ENCODE measurements at places on chromosomes 3 and 15.

DNA sequence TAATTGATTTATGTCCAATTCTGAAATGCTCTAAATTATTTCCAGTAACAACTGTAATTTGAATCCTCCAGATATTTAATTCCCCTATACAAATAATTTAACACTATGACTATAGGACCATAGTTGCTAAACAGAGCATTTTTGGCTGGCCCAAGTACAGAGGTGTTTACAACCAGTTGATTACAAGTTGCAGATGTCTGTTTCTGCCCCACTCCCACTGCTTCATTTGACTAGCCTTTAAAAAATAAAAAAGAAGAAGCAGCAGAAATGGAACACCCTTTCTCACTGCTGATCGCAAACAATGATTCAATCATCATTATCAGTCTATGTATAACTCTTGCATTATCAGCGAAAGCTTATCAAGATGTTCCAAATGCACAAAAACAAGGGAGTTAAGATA, 54.6 kb downstream of the SENP7 start:
- no peak for DNase-seq

DNA sequence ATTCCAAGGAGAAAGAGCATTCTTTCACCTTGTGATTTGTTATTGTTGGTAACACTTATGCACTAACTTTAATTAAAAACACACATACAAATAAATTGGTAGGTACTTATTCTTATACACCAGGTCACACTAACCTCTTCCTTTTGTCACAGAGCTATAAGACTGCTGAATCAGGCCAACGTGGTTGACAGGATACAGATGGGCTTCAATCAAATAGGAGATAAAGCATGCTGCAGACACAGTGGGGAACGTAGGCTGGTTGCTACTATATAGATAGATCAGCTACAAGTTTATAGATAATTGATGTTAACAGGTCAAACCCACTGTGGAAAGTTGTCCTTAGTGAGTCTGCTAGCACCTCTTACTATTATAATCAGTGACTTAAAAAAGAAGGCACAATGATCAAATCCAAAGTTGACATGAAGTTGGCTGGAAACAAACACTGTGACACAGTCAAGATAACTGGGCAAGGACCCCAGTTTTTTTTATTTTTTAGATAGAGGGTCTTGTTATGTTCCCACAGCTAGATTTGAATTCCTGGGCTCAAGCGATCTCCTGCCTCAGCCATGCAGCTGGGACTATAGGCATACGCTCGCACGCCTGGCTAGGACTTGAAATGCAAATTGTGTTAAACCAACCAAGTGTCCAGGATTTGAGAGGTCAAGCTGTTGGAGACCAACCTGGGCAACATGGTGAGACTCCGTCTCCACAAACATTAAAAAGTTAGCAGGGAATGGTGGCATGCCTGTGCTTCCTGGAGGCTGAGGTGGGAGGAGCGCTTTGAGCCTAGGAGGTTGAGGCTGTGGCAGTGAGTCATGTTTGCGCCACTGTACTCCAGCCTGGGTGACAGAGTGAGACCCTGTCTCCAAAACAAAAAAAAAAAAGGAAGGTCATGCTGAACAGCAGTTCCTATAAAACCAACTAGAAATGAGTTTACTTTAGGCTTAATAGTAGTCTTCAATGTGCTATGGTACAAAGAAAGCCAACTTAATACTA, 97.9 kb upstream of the MEX3B start:
- DNase-seq: no peak

GRCh38 chr3:180529778-180530177, 72.2 kb upstream of the TTC14 start:
- DNase-seq: no peak

DNA sequence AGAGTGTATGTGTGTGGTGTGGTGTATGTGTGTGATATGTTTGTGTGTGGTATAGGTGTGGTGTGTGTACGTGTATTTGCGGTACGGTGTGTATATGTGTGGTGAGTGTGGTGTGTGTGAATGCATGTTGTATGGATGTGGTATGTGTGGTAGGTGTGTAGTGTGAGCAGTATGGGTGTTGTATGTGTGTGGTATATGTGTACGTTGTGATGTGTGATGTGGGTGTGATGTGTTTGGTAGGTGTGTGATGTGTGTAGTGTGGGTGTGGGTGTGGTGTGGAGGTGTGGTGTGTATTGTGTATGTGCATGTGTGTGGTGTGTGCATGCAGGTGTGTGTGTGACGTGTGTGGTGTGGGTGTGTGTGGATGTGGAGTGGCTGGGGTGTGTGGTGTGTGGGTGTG, 58.7 kb downstream of the EFCAB12 start:
- no peak for DNase-seq

All from globus pallidus (tissue), 1 donor.